Skin of body (tissue), 3 donors: ENCODE measurements at places on chromosomes 11 and 22. TPM values are rescaled to one million over a fixed set of nuclear protein-coding genes. Genes with fewer than 3 reads are reported as not detected.

DNA sequence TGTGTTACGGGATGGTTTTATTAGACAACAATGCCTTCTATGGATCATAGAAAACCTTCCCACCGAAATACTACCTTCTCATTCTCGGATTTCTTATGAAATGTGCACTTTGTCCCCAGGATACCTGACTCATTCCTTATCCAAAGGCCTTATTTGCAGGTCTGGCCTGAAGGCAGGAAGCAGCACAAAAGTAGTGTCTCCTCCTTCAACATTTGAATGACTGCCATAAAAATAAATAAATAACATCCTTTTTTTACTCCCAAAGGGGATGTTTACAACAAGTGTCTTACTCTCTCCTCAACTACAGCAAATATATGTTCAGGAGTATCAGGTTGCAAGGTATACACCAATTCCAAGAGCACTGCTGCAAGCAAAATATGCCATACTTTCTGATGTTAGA, 41.6 kb upstream of the PAK1 start:
- no peak for DNase-seq

DNA sequence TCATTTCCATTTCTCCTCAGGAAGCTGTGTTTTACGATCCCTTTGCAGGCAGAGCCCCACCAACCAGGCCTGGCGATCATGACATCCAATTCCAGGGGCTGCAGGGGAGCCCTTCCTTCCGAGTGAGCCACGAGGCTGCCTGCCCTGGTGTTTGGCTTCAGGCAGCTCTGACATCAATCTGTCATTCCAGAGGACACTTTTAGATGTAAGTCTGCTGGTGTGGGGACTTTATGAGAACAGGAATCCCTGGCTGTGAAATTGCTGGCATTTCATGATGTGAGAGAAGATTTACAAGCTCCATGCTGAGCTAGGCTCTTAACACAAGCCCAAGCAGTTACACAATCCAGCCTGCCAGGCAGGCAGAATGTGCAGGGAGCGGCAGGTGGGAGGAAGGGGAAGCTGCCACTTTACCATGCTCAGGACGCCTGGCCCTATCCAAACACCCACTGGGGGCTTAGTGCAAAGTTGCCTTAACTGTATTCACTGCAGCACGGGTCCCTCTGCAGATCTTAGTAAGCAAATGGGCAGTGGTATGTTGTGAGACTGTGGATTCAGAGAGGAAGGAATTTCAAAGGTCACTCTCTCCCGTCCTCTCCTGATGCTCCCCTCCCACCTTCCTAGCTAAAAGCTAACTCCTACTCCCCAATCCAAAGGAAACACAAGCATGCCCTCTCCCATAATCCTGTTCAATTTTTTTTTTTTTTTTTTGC, 43.4 kb upstream of the MICAL2 start:
- no peak for DNase-seq

- DNase-seq = no peak
Measured at GRCh38 chr11:12547953-12548650, 126.1 kb upstream of the TEAD1 start.

The CHRNA10 gene
- 0.20 TPM for total RNA-seq

DNA sequence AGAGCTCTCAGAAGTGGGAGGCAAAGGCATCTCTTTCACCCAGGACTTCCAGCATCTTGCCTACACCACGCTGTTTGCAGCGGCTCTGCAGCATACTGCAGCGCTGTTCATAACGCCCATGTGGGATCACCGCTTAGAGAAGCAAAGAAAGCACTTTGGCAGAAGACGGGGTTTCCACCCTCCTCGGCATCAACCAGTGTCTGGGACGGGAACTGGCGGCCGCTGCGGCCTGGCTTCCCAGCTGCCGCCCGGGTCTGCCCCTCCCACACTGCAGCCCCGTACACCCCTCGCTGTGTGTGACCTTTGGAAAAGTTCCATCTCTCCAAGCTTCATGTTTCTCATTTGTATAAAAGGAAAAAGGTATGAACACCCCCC, 545 bp upstream of the TIRAP start:
- DNase-seq = peak; percentile 48

The CCDC88B gene
- total RNA-seq = 5.9 TPM

DNA sequence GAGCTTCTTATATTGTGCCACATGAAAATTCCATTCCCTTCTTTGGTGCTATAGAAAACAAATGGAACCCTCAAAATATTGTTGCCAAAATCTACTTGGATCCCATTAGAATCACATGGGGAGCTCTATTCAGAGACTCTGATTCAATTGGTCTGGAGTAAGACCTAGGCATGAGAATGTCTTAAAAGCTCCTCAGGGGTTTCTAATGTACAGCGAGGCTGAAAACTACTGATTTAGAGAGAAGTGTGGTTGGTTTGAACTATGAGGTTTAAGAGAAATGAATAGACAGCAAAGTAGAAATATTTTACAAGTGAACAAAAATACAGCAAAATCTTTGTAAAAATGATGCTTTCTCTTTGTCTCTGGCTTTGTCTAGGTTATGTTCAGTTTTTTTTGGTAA, 514.7 kb downstream of the CNTN5 start:
- no peak for DNase-seq

GRCh38 chr22:48702573-48703264, 1125.0 kb downstream of the BRD1 start:
- DNase-seq = no peak

DNA sequence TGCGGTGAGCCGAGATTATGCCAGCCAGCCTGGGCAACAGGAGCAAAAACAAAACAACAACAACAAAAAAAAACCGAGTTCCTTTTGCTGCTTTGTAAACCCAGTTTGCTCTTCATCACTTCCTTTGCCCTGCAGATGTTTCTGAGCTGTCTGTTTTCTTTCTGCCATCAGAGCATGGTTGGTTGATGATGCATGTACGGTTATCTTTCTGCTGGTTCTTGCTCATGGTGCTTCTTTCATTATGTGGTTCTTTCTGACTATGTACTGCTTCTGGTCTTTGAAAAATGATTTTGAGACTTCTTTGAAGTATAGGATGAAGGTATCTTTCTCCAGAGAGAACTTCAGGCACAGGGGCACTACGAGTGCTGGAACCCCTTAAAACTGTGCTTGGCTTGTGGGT, 13.2 kb downstream of the TANGO2 start:
- DNase-seq = no peak

GRCh38 chr11:36056160-36056751, 112.4 kb downstream of the LDLRAD3 start:
- DNase-seq = no peak

- peak; percentile 92 for DNase-seq
Measured at GRCh38 chr11:76654298-76654851, 16.2 kb downstream of the LRRC32 start.

GRCh38 chr11:14861680-14862079, 30.4 kb downstream of the CYP2R1 start:
- DNase-seq = no peak

The OVCH2 gene
- total RNA-seq = 1.2 TPM

- DNase-seq = no peak
Measured at GRCh38 chr22:45997777-45998637, 21.0 kb upstream of the WNT7B start.

- no peak for DNase-seq
Measured at GRCh38 chr11:128188346-128189004, 398.9 kb downstream of the ETS1 start.
